CD8-positive, alpha-beta memory T cell (primary cell): ENCODE measurements at places on chromosomes 2 and 18. TPM values are rescaled to one million over a fixed set of nuclear protein-coding genes. Genes with fewer than 3 reads are reported as not detected.

The GLI2 gene
- total RNA-seq: not detected

The NDC80 gene
- 41.6 TPM for total RNA-seq

GRCh38 chr18:46502444-46502843, 154.6 kb downstream of the LOXHD1 start:
- no peak for DNase-seq

- no peak for DNase-seq
These were observed 9.7 kb downstream of the ITM2C start for GRCh38 chr2:230874456-230874855.

- DNase-seq: peak; percentile 22
These were observed 912 bp upstream of the FBXO11 start for GRCh38 chr2:47907039-47907781.

DNA sequence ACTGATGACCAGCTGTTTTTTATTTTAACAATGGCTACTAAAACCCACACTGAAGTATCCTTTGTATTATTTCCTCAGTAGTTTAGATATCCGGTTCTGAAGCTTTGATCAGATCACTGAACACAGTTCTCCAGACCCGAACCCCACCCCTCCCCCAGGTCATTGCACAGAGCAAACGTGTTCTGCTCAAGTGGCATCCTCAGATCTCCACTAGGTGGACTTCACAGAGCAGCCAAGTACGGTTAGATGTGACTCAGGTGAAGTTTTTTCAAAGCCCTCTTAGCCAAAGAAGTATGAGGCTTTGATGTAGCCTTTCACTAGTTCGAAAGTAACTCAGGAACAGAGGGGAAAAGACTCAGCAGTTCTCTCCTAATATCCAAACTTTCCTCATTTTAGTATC, 142.7 kb upstream of the NRP2 start:
- no peak for DNase-seq

GRCh38 chr2:234699456-234699855, 202.6 kb upstream of the ARL4C start:
- no peak for DNase-seq

- DNase-seq: no peak
These were observed 1276.1 kb upstream of the FAM98A start for GRCh38 chr2:34875091-34875745.
